ENCODE measurements at places on chromosomes 7 and 10.

GRCh38 chr7:17144322-17144721, 154.1 kb upstream of the AHR start:
- DNase-seq = no peak

- DNase-seq = no peak
These were observed 38.0 kb downstream of the STARD3NL start for GRCh38 chr7:38215735-38216670.

DNA sequence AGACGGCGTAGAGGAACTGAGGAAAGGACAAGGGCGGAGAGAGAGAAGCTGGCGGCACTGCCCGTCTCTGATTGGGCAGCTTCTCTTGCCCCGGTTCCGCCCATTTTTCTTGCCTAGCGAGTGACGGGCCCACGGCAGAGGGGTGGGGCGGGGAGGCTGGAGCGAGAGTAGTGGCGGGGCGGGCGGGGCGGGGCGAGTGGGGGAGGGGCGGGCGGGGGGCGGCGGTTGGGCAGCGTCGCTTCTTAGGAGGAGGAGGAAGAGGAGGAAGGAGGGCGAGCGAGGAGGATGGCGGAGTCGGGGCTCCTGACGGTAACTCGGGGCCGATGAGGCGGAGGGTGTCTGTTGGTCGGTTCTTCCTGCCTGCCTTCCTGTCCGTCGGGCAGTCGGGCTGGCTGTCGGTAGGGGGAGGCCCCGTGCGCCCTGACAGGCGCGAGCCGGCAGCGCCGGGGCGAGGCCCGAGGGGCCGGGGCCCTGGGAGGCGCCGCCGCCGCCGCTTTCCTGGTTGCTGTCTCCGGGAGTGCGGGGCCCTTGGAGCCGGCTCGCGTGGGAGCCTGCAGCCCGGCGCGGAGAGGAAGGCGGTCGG, at the start of gene SHOC2:
Gene SHOC2 (plus strand): TSS at position 256 of the 583 bp plus-strand sequence. CDS start 44,755 bp downstream, outside the sequence.
- no peak for DNase-seq

GRCh38 chr7:15662451-15662850, 24.0 kb downstream of the MEOX2 start:
- DNase-seq = no peak

GRCh38 chr7:129958643-129959470, 6.1 kb upstream of the UBE2H start:
- DNase-seq = no peak

DNA sequence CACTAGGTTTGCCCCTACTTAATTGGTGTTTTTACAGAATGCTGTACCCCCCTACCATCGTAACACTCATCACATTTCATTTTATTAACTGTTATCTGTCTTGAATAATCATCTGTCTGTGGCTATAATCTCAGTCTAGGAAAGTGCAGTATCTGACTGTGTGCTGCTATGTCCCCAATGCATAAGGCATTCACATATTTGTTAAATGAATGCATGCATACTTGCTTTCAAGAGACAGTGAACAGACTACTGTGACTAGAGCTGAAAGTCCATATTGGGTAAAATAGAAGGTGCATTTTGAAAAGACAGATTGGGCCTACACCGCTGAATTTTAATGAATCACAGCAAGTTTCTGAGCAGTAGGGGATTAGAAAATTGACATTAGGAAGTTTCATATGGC, 112.3 kb downstream of the ARHGAP12 start:
- DNase-seq = no peak

DNA sequence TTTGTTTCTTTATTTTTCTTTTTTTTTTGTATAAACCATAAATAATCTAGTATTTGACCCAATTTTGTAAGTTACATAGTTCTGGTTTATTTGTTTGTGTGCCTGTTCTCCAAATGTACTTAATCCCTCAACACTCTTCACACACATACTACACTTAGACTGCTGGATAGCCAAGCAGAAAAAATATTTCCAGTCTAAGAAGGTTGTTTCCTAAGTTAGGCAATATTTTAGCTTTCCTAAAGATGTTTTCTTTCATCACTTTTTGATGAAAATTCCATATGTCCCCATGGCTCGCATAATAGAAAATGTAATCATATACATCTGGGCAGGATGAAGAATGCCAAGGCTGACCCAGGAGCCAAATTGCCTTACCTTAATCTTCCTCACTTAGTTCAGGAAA, 105.3 kb downstream of the PPP1R3A start:
- DNase-seq = no peak

DNA sequence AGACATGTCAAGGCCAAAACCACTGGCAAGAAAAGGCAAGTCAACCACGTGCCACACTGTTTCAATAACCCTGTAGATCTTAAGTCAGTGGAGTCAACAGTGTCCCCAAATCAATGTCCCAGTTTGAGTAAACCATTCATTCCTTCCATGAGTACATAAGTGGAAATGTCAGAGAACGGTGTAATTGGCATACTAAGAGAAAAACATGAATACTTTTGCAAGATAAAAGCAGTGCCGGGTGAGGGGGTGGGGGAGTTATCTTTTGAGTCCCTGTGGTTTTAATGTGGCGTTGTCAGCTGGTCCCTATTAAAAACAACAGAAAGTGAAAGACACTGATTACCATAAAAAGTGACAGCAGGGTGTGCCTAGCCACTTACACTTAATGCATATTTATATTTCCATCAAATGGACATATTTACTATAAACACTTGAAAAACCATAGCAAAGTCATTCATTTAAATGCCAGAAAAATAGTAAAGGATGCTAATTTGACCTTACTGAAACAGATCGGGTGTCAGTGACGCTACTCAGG, 37.8 kb downstream of the RSU1 start:
- no peak for DNase-seq

DNA sequence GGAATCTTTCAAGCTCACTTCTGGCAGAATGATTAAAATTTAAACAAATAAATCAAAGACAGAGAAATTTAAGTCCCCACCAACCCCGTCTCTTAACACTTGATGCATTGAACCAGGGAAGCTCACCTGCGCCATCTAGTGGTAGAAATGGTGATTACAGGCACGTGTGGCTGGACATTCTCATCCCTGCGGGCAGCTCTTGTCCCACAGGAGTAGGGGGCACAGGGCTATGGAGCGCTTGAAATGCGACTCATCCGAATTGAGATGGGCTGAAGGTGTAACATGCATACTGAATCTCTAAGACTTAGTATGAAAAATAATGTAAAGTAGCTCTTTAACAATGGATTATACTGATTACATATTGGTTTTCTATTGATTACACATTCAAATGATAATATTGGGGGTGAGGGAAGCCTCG, 24.8 kb upstream of the SLIT1 start:
- no peak for DNase-seq

DNA sequence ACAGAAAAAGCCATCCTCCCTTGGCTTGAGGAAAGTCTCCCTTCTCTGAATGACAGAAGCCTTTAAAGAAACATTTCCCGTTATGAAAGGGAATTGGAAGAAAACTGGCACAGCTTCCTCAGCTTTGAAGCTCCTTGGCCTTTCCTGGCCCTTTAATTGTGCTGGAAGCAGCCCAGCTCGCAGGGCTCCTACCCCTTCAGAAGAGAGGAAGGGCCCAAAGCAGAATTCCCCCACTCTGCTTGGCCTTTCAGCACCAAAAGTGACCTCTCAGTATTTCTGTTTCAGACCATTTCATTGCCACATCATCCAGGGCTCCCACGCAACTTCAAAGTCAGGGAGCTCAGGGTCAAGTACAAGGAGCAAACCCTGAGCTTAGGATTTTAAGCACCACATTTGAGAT, 4.2 kb downstream of the AFAP1L2 start:
- DNase-seq = no peak

Data from NCI-H1436 treated with DMSO at 0.1 percent for 48 hours (cell line).